Heart right ventricle (tissue), 16 donors: ENCODE measurements at places on chromosomes 3 and 15. TPM values are rescaled to one million over a fixed set of nuclear protein-coding genes. Genes with fewer than 3 reads are reported as not detected.

The PAK6 gene
- polyA plus RNA-seq: 0.48 TPM

The RAB6B gene
- 7.0 TPM for polyA plus RNA-seq

DNA sequence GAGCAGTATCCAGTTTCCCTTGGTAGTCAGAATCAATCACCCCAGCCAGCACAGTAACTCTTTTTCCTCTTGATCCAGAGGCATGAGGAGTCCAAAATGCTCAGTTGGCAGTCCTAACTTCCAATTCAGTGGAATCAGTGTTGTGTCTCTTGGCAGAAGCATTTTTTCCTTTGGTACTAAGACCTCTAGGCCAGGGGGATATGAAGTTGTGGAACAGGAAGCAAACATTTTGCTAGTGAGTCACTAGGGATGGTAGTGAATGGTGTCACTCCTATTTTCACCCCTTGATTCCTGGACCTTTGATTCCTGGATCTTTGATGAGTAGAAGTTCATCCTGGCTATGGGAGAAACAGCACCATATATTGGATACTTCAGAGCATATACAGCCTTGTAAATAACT, 70.5 kb upstream of the ALDH1A3 start:
- DNase-seq: no peak

- no peak for DNase-seq
These were observed 102.2 kb downstream of the ABI3BP start for GRCh38 chr3:100891033-100891432.

- DNase-seq: no peak
These were observed 12.4 kb upstream of the ATP10A start for GRCh38 chr15:25875566-25875965.

- no peak for DNase-seq
These were observed 67.0 kb upstream of the SAMMSON start for GRCh38 chr3:69932501-69932900.

DNA sequence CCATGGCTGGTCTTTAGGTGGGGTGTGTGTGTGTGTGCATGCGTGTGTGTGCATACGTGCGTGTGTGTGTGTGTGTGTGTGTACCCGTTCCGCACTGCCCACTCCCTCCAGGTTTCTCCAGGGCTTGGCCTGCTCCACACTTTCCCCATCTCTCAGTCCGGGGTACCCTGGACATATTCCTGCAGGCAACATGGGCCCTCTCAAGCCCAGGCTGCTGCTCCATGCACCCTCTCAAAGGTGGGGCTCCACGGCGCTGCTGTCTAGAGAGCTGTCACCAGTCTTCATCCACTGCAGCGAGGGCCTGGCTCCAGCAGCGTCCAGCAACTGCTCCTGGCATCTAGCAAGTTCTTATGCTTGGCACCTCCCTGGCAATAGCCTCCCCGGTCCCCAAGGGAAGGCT, 86.1 kb downstream of the ATP10A start:
- DNase-seq: no peak

DNA sequence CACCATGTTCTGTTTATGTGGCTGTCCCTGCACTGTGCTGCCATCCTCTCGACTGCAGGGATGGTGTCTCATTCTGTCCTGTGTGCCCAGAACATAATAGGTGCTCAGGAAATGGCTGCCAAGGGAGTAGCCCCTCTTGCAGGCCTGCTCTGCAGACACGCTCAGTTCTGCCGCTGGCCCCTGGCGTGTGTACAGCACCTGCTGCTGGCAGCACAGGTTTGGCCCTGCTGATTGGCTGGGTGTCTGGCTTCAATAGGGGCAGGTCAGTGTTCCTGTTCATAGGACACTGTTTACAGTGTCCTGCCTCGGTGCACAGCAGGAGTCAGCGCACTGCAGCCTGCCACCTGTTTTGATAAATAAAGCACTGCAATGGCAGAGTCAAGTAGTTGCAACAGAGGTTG, 146.9 kb downstream of the DNAJB8 start:
- no peak for DNase-seq

DNA sequence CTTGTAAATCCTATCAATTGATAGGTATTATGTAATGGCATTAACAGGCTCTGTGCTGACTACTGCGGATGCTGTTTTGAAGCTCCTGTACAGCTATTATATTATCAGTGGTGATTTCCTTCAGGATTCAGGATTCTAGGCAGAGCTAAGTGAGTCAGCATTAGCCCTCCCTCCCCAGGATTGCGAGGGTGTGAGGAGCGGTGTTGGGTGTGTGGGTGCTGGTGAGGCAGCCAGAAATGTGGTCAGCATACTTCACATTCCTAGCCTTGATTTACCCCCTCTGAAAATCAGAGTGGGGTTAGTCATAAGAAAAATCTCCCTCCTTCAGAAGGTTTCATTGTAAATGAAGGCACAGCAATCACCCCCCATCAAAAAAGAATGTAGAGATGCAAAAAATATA, 72.5 kb downstream of the SNTN start:
- DNase-seq: no peak
